SHP77 treated with DMSO at 0.1 percent for 48 hours (cell line): ENCODE measurements at places on chromosomes 5 and 9.

GRCh38 chr9:17816431-17817027, 237.7 kb downstream of the SH3GL2 start:
- DNase-seq: no peak

DNA sequence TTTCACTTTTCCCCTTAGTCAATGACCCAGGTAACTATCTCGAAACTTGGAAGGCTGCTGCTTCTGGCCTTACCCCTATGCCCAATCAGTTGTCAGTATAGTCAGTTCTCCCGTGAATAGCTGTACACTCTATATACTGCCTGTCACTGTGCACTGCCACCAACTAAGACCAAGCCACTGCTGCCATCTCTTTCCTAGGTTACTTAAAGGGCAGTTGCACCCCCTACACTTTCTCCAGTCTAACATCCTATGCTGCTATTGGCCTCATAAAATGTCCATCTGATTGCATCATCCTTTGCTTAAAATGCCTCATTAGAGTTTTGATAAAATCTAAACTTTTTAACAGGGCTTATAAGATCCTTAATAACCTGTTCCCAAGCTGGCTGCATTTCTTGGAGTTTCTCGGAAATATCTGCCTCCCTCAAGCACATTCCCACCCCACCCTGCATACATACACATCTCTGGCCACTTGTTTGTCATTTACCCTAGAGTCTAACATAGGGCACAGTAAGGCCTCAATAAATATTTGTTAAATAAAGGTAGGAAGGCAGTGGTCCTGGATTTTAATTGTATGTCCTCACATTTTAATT, 32.8 kb upstream of the TNFAIP8 start:
- DNase-seq: no peak

DNA sequence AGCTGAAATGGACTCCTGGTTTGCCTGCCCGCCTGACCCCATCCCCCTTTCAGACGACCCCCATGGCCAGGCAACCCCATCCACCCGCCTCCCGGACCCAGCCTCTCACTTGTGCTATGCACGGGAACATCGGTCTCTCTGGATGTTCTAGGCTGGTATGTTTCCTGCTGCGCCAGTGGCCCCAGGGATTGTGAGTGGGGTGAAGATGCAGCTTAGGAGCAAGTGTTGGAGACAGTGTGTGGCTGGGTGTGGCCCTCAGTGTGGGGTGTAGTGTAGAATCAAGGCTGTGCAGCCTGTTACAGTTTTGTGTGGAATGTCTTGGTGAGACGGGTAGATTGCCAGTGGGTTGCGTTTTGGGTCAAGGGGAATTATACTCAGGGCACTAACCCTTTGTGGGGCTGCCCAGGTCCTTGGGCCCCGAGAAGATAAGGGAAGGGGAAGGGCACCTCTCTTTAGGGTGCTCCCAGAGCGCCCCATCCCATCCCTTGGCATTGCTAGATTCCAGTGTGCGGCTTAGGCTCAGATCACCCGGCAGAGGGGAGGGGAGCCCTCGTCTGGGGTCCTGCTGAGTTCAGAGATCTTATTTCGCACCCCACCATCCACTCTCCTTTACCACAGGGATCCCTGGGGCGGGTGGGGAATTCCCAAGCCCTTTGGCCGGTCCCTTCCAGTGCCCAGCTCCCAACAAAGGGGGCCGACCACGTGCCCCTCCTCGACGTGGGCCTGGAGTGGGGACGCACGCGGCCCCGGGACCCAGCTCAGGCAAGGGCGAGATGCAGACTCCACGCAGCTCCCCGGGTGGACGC, 4.6 kb downstream of the IER5L start:
- DNase-seq: no peak

GRCh38 chr9:77707383-77708063, 59.4 kb upstream of the GNA14 start:
- DNase-seq: no peak

DNA sequence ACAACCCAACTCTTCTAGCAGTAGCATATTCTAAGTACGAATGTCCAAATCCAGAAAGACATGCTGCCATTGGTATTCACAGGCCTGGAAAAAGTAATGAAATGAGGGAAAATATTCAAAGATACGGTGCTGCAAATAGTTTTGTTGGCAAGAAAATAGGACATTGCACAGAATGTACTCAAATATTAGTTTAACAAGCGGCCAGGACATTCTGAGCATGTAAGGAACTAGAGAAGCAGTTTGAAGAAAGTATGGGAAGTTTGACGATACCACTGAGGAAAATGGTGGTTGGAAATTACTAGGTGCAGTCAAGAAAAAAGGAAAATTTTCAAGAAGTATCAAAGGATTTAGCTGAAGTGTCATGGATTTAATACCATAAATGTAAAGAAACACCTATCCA, 468.0 kb upstream of the GRIN3A start:
- no peak for DNase-seq

- DNase-seq: no peak
Measured at GRCh38 chr5:72467461-72467860, 39.7 kb downstream of the ZNF366 start.

- no peak for DNase-seq
Measured at GRCh38 chr5:57299986-57300385, 126.1 kb downstream of the GPBP1 start.

DNA sequence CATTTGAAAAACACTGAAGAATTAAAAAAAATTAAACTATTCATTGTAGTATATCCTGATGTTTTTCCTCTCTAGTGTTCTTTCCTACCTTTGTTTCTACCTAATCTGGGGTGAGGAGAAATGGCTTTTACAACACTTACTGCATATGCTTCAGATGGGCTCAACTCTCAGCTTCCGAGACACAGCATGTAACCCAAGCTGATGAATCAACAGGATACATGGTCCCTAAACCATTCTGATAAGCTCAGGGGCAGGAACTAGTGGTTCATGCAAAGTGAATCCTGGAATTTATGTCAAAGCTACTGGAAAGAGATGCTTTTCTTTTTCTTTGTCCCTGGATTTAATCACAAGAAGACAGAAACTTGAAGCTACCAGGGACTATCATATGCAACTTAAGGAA, 672.5 kb upstream of the RORB start:
- no peak for DNase-seq

DNA sequence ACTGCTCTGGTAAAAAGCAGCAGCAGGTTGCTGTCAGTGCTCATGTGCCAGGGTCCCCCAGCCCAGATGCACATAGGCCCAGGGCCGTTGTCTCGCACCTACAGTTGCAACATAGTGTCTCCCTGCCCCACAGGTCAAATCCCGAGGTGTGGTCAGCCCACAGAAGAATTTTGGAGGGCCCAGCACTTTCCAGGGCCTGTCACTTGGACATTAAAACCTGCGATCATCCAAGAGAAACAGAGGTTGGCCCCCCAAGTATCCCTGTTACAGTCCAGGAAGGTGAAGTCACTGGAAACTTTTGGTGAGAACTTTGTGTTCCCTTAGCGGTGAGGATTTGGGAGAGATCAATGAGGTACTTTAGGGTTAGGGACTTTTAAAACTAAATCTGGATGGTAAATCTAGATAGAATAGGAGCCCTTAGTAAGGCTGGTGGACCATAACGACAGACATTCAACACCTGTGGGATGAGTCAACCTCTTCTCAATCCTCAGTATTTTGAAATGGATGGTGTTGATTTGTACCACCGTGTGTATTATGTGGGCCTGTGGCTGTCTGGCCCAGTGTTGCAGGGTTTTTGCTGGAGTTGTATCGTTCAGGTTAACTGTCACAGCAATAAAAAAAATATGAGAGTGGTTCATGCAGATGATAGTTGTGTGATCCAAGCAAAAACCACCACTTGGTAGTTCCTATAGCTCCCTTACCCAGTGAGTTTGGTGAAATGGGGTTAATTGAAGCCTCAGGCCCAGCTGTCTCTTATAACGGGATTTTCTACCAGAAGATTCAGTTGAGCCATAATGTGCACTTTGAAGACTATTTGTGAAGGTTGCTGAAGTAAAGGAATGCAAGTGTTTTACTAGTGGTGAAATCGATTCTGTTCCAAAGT, 19.2 kb downstream of the OR2S2 start:
- DNase-seq: no peak

DNA sequence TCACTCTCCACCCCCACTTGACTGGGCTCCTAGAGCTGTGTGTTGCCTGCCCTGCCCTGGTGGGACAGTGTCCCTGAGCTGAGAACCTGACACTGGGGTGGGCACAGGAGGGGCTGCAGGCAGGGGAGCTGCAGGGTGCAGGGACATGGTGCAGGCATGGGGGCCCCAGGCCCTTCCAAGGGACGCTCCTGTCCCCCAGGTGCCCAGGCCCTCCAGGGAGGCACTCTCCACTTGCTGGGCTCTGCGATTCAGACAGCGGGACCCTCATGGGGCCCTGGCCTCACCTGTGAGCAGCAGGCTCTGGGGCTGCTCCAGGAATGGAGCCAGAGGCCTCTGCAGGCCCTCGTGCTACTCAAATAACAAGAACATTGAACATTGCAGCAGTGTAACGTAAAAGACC, 89.4 kb downstream of the BARX1 start:
- no peak for DNase-seq

- DNase-seq: no peak
Measured at GRCh38 chr5:125370461-125371205, 624.2 kb upstream of the ZNF608 start.

GRCh38 chr5:75617736-75618352, 6.6 kb downstream of the ANKDD1B start:
- no peak for DNase-seq

GRCh38 chr5:135007749-135008363, 26.2 kb downstream of the PITX1 start:
- no peak for DNase-seq

DNA sequence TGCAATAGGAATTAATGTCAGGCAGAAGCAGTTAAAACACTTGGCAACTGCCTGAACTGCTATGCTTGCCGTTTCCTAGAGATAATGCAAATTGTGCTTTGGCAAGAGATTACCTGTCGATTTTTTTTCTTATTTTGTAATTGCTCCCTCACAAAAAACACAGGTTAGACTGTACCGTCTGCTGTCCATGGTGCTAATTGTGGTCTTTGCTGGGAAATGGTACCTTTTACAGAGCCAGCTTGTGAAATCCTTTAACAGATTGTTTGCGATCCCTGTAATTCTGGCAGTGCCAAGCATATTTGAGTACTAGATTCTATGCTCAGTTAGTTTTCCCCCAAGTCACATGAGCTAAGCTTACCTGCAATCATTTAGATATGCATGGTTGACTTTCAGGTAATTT, 2125.8 kb upstream of the WWC1 start:
- no peak for DNase-seq

DNA sequence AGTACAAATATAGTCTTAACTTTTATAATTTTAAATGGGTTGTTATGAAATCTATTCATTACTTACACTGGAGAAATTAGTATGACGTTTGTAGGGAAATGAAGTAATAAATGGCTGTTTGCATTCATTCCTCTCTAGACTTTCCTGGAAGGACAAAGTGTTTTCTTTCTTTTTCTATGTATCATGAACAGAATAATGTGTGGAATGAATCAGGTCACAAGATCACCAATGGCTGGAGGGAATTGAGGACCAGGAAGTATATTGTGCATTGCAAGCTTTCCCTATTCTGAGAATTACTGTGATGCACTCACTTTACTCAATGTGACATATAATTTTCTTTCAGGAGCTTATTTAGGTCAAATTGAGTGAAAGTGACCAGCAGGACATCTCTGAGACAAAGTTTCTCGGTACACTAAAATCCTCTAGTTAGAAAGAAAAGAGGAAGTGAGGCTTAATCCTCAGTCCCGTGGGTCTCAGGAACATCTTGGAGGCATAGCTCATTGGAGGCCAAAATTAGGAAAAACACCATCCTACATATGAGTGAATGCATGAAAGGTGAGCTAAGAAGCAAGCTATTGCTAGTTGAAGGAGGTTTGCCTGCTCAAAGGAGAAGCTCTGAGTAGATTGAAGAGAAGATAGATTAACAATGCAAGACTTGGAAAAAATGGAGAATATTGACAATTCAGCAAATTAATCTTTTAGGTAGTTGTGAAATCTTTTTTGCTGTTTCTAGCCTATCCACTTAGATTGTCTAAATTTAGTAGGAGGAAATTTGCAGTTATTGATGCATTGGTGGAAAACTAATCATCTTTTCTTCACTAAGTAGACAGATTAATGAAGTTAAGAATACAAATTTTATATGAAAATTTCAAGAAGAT, 28.0 kb downstream of the ERAP2 start:
- no peak for DNase-seq

GRCh38 chr5:9626955-9627354, 3.2 kb downstream of the TAS2R1 start:
- DNase-seq: no peak

GRCh38 chr5:45109636-45110035, 300.9 kb downstream of the MRPS30 start:
- no peak for DNase-seq

GRCh38 chr9:21810388-21810787, 8.0 kb downstream of the MTAP start:
- no peak for DNase-seq

DNA sequence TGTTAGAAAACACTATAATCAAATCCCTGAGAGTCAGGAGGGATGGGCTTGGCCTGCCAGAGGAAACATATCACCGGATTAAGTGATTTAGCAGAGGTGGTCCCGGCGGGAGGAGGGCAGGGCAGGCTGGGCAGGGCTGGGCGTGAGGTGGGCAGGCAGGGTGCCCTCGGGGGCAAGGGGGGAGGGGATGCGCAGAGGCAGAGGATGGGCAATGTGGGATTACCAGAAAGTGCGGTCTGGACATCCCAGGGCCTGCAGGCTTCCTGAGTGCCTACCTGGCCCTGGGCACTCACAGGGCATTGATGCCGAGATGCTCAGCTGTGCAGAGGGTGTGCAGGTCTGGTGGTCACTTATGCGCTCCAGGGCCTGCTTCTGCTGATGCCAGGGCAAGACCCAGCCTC, 115.2 kb downstream of the ADAMTS2 start:
- no peak for DNase-seq

DNA sequence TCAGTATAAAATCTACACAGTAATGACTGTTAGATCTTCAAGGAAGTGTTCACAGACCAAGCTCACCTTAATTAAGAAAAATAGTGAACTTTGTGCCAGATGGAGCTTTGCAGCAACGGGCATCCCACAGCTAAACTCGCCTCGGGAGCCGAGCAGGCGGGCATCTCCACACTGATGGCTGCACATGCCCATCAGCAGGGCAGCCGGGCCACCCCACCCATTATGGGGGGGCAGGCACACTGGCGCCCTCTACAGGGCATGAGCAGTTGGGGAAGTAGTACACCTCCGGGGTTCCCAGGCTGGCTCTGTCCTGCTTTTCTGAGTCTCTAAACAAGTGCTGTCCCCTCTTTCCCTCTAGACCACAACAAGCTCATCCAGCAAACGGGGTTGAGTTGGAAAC, 21.6 kb downstream of the ANKS6 start:
- DNase-seq: no peak
